ENCODE measurements at places on chromosomes 5 and 9.
A peak's percentile ranks its signal among the peaks of the same experiment; 100 is the strongest.

DNA sequence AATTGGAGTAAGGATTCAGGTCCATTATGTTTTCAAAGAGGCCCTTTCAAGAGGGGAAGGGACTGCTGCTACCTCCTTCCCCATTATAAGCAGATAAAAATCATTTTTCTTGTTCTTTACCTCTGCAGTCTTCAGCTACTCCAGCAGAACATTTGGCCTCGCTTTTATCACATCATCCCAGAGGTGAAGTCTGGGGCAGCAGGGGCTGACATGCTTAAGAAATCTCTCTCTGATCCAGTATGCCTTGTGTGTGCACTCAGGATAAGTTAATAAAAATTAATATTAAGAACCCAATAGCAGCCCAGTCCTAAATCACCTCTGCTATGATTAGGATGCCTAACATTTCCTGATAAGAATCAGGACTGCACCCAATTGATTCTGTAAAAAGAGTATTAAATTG lies 306.9 kb upstream of the NREP start:
- DNase-seq = no peak

GRCh38 chr9:114484854-114485443 lies 20.3 kb downstream of the WHRN start:
- DNase-seq = peak; percentile 8

- DNase-seq = no peak
These were observed 91.0 kb downstream of the OLFM1 start for GRCh38 chr9:135178498-135178897.

DNA sequence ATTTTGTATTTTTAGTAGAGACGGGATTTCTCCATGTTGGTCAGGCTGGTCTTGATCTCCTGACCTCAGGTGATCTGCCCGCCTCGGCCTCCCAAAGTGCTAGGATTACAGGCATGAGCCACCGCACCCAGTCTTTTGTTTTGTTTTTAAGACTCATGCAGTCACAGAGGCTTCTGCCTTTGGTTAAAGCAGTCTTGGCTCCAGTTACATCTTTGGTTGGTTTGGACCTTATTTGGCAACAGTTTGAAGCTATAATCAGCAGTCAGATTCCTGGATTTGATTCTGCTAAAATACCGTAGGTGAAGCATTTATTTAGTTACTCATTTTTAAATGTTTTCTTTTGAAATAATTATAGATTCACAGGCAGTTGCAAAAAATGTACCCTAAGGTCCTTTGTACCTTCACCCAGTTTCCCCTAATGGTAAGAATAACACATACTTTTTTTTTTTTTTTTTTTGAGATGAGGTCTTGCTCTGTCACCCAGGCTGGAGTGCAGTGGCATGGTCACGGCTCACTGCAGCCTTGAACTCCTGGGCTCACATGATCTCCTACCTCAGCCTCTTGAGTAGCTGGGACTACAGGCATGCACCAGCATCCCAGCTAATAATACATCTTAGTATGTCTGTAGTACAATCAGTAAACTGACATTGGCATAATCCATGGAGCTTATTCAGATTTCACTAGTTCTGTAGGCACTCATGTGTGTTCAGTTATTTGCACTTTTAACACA lies 15.7 kb downstream of the USP20 start:
- DNase-seq = peak; percentile 37

DNA sequence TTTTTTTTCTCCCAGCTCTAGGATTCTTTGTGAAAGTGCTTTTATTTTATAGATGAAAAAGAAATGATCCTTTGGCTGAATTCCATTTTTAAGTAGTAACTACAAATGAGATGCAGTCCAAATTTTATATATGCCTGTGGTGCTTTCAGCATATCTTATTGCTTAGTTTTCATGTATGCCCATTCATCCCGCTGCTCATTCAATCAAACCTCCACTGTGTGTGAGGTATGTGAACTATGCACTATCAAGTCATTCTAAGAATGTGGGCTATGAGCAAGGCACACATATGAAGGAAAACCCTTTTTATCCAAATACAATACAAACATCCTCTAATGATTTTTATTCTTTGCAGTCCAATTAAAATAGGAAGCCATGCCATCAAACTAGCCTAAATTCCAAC lies 1069.1 kb upstream of the DMAC1 start:
- peak; percentile 84 for DNase-seq

DNA sequence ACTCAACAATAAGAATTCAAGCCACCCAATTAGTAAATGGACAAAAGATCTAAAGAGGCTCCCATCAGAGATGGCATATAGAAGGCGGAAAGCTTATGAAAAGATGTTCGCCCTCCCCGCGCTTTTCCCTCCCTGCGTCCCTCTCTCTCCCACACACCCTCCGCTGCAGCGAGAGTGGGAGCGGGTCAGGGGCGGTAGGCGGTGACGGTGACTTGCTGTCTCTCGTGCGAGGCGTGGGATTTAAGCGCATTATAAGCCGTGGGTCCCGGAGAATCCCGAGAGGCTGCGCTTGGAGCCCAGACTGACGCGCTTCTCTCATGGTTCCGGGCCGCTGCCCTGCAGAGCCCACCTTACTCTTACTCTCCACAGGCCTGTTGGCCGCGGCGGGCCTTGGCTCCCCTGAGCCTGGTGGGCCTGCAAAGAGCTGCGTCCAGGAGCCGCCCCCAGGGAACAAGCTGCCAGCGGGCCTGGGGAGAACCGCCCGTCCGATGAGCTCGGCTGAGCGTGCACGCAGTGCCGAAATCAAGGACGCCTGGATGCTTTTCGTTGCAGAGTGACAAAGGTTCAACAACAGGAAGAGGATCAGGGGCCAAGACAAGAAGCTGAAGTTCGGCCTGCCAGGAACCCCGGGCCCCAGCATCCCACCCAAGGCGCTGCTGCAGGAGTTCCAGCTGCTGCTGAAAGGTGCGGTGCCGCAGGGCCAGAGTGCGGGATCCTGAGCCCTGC lies 42.6 kb upstream of the BICD2 start:
- no peak for DNase-seq
